ENCODE measurements at places on chromosomes 5 and 9.

GRCh38 chr9:6842584-6842947 lies 84.8 kb downstream of the KDM4C start:
- DNase-seq, result peak; percentile 30

GRCh38 chr5:23579566-23579965 lies 72.2 kb downstream of the PRDM9 start:
- no peak for DNase-seq

DNA sequence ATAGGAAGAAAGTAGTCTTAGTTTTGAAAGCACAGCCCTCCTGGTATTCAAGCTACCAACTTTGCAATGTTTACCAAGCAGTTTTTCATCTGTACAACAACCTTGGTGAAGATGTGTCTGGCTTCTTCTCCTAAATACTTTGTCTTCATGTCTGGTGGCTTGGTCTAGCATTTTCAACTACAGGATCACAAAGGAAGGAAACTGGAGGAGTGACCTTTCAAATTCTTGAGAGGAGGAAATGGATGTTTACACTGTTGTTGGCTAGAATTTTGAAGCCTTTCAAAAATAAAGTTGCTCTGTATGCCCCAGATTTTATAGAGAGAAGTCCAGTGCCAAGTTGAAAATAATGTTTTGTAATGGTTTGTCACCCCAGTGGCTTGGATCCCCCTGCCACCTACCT lies 16.3 kb downstream of the PAM start:
- no peak for DNase-seq

GRCh38 chr5:170892196-170892595 lies 30.4 kb downstream of the RANBP17 start:
- peak; percentile 62 for DNase-seq

DNA sequence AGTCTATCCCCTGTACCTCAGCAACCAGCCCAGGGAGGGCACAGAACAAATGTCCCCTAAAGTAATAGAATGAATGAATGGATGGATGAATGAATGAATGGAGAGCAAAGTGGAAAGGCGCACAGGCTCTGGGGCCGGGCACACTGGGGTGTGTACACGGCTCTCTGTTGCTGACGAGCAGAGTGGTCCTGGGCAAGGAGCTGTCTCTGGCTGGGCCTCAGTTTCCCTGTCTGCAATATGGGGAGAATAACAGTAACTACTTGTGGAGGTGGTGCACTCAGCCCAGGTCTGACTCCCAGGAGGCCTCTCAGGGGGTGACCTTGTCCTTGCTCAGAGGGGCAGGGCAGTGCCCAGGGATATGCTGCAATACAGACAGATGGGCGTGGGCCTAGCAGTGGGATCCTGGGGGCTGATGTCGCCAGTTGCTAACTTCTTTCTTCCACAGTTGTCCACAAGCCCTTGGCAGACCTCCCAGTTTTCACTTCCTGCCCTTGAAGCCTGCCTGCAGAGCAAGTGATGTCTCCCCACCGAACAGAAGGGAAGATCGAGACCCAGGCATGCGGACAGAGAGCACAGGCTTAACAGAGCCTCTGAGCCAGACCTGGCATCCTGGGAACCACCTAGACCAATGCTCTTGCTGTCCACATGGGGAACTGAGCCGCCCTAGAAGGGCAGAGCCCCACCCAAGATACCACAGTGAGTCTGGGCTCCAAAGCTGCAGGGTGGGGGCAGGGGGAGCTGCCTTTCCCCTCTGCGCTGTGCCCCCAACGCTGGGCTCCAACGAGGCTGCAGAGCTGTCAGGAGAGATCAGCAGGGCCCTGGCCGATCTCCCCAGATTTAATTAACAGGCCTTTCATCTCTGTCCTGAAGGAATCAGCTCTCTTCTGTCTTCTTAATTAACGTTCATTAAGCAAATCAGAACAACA lies 13.6 kb upstream of the LAMC3 start:
- peak; percentile 83 for DNase-seq

GRCh38 chr5:66841264-66841663 lies 245.1 kb downstream of the MAST4 start:
- DNase-seq, result no peak

GRCh38 chr9:111828193-111828592 lies 33.5 kb upstream of the SHOC1 start:
- no peak for DNase-seq

GRCh38 chr5:7745882-7746610 lies 104.9 kb downstream of the CFAP90 start:
- DNase-seq, result peak; percentile 68

DNA sequence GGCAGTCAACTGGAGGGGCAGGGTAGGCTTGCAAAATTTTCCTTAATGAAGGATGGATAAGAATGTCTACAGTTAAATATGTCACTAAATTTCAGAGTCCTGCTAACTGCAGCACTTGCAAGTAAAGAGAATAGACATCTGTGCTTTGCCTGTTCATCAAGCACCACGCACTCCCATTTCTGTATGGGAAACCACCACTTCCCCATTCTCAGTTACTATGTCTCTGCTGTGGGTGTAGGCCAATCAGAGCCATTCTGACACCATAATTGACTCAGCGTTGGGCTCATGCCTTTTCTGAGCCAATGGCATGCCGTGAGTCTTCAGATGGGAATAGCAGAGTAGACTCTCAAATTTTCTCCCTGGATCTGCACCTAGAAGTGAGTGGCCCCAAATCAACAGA lies 247.5 kb downstream of the GABRB2 start:
- no peak for DNase-seq

GRCh38 chr5:72954389-72954788 lies 1.5 kb upstream of the FCHO2 start:
- DNase-seq, result no peak

GRCh38 chr5:122031836-122032235 lies 46.2 kb downstream of the LOX start:
- no peak for DNase-seq

GRCh38 chr9:5113523-5113922 lies 71.9 kb downstream of the INSL6 start:
- no peak for DNase-seq

DNA sequence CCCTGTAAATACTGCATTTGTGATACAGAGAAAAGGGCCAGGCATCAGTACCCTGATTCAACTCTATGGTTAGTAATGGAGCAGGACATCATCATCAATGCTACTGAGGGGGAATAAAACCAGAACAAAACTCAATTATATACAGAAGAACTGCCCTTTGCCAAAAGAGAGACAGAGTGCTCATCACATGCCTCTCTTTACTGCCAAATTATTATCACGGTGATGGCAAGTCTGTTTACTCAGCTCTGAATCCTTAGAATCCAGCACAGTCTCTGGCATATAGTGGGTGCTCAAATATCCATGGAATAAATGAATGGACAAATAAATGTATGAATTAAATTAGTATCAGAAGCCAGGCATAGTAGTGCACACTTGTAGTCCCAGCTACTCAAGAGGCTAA lies 130.2 kb downstream of the TTC39B start:
- no peak for DNase-seq

DNA sequence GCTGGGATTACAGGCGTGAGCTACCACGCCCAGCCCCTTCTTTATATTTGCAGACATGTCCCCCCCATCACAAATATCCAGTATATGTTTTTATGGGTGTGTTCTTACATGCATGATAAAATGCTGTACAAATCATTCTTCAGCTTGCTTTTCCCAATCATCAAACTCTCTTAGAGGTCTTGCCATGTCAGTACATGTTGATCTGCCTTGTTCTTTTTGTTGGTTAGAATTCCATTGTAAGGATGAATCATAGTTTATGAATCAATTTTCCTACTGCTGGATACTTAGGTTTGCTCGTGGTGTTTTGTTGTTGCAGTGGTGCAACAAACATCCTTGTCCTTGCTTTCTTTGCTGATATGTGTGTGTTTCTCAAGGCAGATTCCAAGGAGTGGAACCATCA lies 79.9 kb upstream of the NEURL1B start:
- peak; percentile 4 for DNase-seq

DNA sequence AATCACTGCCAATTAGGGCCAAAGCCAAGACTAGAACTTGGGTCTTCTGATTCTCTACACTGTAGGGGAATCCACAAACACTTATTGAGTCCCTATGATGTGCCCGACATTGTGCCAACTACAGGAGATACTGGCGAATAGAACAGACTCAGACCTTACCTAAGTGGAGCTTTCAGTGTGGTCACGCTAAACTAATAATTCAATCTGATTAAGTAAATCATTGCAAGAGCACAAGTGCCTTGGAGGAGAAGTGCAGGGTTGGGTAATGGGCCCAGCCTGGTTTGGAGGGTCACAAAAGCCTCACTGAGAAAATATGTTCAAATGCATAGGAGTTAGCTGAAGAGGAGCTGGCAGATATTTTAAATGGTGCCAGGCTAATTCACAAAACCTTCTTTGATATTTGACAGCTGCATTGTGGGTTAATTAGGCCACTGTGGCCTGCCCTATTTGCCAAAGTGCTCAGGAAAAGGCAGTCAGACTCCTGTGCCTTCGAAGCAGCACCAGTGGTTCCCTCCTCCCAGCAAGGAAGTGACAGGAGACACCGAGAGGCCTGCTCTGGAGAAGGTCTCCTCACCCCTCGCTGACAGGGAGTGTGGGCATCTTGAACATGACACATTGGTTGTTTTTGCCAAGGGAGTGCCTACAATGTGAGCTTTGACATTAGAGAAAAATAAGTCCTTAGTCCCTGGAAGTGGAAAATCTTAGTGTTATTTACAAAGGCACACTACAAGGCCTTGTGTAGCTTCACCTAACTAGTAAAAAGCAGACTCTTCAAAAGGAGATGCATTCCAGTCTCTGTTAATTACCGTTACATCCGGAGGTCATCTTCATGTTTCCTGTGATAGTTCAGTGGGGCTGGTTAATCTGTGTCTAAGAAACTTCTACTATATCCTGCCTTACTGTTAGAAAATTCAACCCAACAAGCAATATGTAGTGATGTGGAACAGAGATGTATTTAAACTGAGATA lies 24.1 kb upstream of the TRAF1 start:
- DNase-seq, result no peak

- peak; percentile 89 for DNase-seq
These were observed 11.0 kb downstream of the TRIO start for GRCh38 chr5:14153932-14154731.

- no peak for DNase-seq
These were observed 33.6 kb downstream of the TNFAIP8 start for GRCh38 chr5:119389288-119390030.

GRCh38 chr9:84738353-84738752 lies 68.8 kb downstream of the NTRK2 start:
- no peak for DNase-seq

DNA sequence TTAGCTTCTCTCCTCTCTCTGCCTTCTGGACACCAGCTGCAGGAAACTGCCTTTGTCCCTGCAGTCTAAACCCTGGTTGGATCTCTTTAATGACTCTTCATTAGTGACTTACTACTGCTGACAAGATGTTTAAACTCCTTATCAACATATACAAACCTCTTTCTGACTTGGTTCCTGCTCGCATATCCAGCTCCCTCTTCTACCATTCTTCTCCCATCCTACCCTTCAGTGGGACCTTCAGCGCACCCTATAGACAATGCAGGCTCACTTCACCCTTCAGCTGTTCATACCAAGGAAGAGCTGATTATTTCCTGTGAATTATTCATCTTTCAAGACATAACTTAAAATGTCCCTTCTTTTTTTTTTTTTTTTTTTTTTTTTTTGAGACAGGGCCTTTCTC lies 436.5 kb downstream of the KIAA0825 start:
- DNase-seq, result peak; percentile 5

DNA sequence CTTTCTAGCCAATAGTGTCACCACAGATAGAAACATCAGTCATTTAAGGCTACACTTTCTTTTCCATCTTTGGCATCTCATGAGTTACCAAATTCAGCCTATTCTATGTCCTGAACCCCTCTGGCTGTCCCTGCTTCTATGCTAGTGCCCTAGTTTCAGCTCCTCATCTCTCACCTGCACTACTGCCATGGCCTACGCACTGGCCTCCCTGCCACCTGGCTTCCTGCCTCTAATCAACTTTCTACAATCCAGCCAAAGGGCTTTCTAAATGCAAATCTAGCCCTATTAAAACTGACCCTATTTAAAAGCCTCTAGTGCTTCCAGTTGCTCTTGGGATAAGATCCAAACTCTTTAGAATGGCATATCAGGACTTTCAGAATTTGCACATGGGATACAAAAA lies 482.9 kb downstream of the TMEM38B start:
- DNase-seq, result no peak

DNA sequence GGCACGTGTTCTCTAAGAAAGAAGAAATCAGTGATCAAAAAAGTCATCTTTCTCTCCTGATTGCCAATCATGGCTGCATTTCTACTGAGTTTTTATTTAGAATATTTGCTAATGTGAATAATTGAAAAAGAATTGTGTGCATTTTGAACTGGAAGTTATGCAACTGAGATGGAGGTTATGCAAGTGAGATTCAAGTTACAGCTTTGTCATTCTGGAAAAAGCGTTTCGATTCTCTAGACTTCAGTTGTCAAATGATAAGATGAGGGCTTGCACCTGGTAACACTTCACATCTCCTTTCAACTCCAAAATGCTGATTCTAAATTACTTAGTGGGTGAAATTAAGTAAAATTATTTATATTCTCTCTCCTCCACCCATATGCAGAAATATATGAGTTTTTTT lies 36.4 kb downstream of the C6 start:
- DNase-seq, result no peak

DNA sequence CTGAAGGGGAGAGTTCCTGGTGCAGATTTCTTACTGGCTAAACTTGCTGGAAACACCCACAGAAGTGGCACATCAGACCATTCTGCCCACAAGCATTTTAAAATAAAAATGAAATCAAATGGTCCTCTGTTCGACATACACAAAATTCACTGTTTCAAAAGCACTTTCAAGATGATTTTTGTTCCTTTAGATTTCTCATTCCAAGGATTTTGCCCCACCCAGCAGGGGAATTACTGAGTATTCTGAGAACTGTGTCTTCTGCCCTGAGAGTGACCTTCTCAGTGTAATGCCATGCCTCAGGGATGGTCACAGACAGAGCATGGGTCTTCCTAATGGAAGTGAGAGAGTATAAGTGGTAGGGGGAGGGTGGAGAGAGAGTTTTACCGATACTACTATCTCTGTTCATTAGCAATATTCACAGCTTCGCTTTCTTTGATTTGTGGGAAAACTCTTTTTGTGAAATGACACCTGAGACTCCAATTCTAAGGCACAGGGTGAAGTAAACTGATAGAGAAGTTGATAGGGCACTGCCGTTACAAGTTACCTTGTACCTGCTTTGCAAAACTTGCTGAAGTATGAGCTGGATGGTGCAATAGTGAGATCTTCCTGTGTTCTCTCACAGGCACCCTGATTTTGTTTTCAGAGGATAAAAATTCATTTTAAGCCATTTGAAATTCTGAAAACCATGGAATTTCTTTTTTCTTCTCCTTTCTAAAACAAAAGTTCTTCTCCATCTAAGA lies 95.8 kb upstream of the CD180 start:
- no peak for DNase-seq

- no peak for DNase-seq
These were observed 819.1 kb upstream of the GRAMD2B start for GRCh38 chr5:125604104-125604503.

Data from fibroblast of skin of back (primary cell).